ENCODE measurements at places on chromosomes 3 and 15. TPM values are rescaled to one million over a fixed set of nuclear protein-coding genes. Genes with fewer than 3 reads are reported as not detected.

IGSF11 gene
- total RNA-seq: not detected

WDR93 gene
- total RNA-seq: not detected

KLHL25 gene
- 23.6 TPM for total RNA-seq

CADPS gene
- total RNA-seq: 8.2 TPM

ABHD14A gene
- 5.3 TPM for total RNA-seq

ZPLD1 gene
- total RNA-seq: not detected

LTK gene
- total RNA-seq: 26.3 TPM

EXD1 gene
- not detected for total RNA-seq

PAQR5 gene
- total RNA-seq: 22.3 TPM

GOLGA6A gene
- total RNA-seq: not detected

CAV3 gene
- not detected for total RNA-seq

STRIT1 gene
- not detected for total RNA-seq

DAPK2 gene
- 189 TPM for total RNA-seq

ZKSCAN7 gene
- 5.8 TPM for total RNA-seq

ALPK3 gene
- 7.0 TPM for total RNA-seq

KCTD6 gene
- total RNA-seq: 10.3 TPM

SLC15A2 gene
- 0.53 TPM for total RNA-seq

C3orf85 gene
- total RNA-seq: 6.6 TPM
